ENCODE measurements at places on chromosomes 3 and 15.

GRCh38 chr3:64385277-64385676, 160.0 kb upstream of the PRICKLE2 start:
- no peaks in the 10 kb centered on the region for H3K36me3 ChIP-seq
- no peak overlapping the region for H3K4me3 ChIP-seq
- DNase-seq = no peak
- H3K27me3 ChIP-seq = peaks cover 5% of the 10 kb centered on the region
- H3K27ac ChIP-seq = no peak overlapping the region

- no peak for DNase-seq
- no peaks in the 10 kb centered on the region for H3K36me3 ChIP-seq
- H3K4me3 ChIP-seq = no peak overlapping the region
- H3K27me3 ChIP-seq = no peaks in the 10 kb centered on the region
- no peaks in the 10 kb centered on the region for H3K4me1 ChIP-seq
Observed at GRCh38 chr3:86978111-86978551, 12.8 kb downstream of the VGLL3 start.

GRCh38 chr3:167304077-167304476, 76.0 kb downstream of the ZBBX start:
- H3K27me3 ChIP-seq = no peaks in the 10 kb centered on the region
- H3K36me3 ChIP-seq = no peaks in the 10 kb centered on the region
- H3K27ac ChIP-seq = no peak overlapping the region
- no peak for DNase-seq

- H3K27me3 ChIP-seq = no peaks in the 10 kb centered on the region
- no peak overlapping the region for H3K27ac ChIP-seq
- H3K4me1 ChIP-seq = no peaks in the 10 kb centered on the region
- no peak overlapping the region for H3K4me3 ChIP-seq
- no peak for DNase-seq
Observed at GRCh38 chr15:101108461-101108775, 143.4 kb downstream of the CHSY1 start.

DNA sequence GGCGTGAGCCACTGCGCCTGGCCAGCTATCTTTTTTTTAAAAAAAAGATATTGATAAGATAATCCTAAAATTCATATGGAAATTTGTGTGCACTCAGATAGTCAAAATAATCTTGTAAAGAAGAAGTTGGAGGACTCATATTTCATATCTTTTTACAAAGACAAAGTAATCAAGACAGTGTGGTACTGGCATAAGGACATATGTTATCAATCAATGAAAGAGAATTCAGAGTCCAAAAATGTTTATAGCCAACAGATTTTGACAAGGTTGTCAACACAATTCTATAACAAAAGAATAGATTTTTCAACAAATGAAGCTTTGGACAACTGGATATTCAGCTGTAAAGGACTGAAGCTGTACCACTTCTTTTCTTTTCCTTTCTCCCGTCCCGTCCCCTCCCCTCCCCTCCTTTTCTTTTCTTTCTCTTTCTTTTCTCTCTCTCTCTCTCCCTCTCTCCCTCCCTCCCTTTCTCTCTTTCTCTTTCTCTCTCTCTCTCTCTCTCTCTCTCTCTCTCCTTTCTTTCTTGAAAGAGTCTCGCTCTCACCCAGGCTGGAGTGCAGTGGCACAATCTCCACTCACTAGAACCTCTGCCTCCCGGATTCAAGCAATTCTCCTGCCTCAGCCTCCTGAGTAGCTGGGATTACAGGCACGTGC, 126.8 kb downstream of the GSK3B start:
- H3K4me3 ChIP-seq = no peak overlapping the region
- DNase-seq = no peak
- peaks cover 3% of the 10 kb centered on the region for H3K4me1 ChIP-seq
- peaks cover 16% of the 10 kb centered on the region for H3K36me3 ChIP-seq

GRCh38 chr3:89098173-89098572, 9.2 kb upstream of the EPHA3 start:
- no peaks in the 10 kb centered on the region for H3K4me1 ChIP-seq
- H3K27me3 ChIP-seq = no peaks in the 10 kb centered on the region
- no peak overlapping the region for H3K27ac ChIP-seq
- DNase-seq = no peak
- no peak overlapping the region for H3K4me3 ChIP-seq

DNA sequence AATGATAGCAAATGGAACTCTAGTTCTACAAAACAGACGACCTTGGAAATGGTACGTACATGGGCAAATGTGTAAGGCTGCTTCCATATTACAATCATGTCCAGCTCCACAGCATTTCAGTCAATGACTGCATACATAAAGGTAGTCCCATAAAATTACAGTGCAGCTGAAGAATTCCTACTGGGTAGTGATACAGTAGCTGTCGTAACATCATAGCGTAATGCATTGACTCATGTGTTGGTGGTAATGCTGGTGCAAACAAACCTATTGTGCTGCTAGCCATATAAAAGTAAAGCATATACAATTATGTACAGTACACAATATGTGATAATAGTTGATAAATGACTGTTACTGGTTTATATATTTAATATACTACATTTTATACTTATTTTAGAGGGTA, 18.5 kb downstream of the TTC23 start:
- no peak for DNase-seq
- H3K36me3 ChIP-seq = no peaks in the 10 kb centered on the region
- peaks cover 2% of the 10 kb centered on the region for H3K27me3 ChIP-seq
- no peak overlapping the region for H3K27ac ChIP-seq
- peaks cover 4% of the 10 kb centered on the region for H3K4me1 ChIP-seq

DNA sequence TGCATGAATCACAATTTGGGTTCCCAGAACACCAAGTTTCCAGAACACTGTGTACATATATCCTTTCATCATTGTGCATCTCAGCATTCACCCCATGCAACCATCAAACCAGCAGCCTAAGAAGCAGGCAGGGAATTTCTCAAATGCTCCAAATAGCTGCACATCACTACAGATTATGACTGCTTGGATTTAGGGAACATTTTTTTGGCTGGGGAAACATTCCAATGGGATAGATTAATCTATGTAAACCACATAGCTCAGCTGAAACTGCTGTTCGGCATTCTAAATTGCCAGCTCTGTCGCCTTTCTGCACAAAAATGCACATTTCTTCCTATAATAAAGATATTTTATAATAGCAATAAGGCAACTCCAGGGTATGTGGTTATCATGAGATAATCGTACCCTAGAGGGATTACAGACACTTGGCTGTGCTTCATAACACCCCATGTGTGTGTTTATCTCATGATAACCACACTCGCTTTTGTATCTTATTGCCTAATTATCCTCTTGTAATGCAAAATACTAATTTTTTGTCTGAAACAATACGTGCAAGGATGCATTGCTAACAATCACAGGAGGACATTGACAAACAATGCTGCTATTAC, 483.7 kb upstream of the DPH6 start:
- DNase-seq = no peak
- no peaks in the 10 kb centered on the region for H3K4me1 ChIP-seq
- no peaks in the 10 kb centered on the region for H3K36me3 ChIP-seq
- H3K27me3 ChIP-seq = no peaks in the 10 kb centered on the region
